ENCODE measurements at places on chromosomes 4 and X.

GRCh38 chrX:124725502-124725901, 379.1 kb downstream of the SH2D1A start:
- DNase-seq, result no peak

DNA sequence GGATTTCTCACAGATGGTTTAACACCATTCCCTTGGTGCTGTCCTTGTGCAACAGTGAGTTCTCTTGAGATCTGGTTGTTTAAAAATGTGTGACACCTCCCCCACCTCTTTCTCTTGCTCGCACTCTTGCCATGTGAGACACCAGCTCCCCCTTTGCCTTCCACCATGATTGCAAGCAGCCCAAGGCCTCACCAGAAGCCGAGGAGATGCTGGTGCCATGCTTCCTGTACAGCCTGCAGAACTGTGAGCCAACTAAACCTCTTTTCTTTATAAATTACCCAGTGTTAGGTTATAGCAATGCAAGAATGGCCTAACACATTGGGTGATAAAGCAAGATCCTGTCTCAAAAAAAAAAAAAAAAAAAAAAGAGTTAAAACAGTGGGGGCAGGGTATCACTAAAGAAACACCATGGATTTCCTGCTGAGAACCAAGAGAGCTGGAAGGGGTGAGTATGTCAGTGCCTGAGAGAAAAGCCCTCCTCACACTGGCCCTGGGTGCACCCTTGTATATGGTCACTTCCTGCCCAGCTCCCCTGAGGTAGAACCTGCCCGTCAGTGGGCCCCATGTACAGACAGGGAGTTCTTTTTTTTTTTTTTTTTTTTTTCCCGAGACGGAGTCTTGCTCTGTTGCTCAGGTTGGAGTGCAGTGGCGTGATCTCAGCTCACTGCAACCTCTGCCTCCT, 46.4 kb downstream of the APOO start:
- no peak for DNase-seq

- no peak for DNase-seq
Observed at GRCh38 chr4:138045036-138045435, 197.1 kb downstream of the SLC7A11 start.

- DNase-seq, result peak; percentile 75
Observed at GRCh38 chr4:40124690-40125089, 68.0 kb downstream of the N4BP2 start.

- DNase-seq, result no peak
Observed at GRCh38 chrX:25004485-25005032, 11.2 kb downstream of the ARX start.

GRCh38 chrX:40647307-40648197, at the start of gene CXorf38:
TSS of gene CXorf38 (minus strand) at chrX:40647561. CDS start at chrX:40647520, 41 bp downstream.
- peak; percentile 96 for DNase-seq

GRCh38 chrX:154661170-154661569, 7.8 kb upstream of the CTAG2 start:
- DNase-seq, result no peak
